ENCODE measurements at places on chromosomes 1 and 21.
A peak's percentile ranks its signal among the peaks of the same experiment; 100 is the strongest.

DNA sequence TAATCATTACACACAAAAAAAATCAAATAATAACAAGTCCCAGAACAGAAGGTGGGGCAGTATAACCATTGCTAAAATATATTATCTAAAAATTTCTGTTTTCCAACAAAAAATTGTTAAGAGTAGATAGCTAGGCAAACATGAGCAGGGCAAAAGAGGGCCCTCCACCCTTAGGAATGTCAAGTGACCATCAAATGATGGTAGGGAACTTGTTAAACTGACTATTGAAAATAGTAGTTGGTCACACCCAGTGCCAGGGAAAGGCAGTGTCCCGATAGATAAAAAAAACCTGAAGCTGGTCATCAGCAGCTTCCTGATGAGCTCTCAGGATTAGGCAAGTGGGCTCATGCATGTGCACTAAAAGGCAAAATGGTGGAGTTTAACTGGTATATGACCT is 18.4 kb upstream of the COP1 start:
- DNase-seq = no peak

- DNase-seq = peak; percentile 23
Observed at GRCh38 chr1:45843474-45843905, 40.1 kb downstream of the MAST2 start.

DNA sequence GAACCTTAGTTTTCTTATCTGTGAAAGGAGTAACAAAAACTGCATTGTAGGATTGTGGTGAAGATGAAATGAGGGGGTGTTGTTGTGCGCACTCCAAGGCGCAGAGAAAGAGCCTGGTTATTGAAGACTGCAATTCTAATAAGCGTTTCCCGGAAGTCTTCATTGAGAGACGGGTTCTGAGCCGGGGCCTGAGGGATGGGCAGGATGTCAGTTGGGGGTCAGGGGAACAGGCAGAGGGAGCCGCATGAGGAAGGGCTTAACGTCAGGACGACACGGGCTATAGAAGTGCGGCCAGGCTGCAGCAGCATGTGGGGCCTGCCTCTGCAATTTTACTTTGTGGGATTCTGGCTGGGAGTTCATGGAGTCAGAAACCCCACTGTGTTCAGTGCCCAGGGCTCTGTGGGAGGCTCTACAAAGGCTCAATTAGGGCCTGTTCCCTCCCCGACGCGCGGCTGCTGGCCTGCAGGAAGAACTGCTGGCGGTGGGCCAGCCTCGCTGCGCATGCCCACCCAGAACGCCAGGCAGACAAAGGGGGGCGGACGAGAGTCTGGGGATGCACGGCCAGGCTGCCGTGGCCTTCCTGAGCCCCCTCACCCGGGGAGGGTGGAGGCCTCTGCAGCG is 20.7 kb downstream of the TRIM62 start:
- DNase-seq = peak; percentile 66

- no peak for DNase-seq
Observed at GRCh38 chr21:42265231-42265812, 46.4 kb downstream of the ABCG1 start.

DNA sequence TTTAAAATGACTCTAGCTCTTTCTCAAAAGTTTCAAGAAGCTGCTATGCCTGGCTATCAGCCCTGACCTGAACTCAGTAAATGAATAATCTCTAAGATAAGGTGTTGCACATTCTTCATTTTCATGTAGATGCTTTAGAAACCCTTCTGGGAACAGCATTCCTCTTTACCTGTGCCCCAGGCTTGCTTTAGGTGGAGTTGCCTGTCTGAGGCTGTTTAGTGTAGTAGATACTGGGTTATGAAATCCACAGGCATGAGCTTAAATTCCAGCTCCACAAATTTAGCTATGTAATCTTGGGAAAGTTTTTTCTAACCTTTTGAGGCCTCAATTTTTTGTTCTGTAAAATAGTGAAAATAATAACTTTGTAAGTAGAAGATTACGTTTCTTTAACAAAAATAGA is 41.6 kb downstream of the ATP6V1G3 start:
- DNase-seq = peak; percentile 48

DNA sequence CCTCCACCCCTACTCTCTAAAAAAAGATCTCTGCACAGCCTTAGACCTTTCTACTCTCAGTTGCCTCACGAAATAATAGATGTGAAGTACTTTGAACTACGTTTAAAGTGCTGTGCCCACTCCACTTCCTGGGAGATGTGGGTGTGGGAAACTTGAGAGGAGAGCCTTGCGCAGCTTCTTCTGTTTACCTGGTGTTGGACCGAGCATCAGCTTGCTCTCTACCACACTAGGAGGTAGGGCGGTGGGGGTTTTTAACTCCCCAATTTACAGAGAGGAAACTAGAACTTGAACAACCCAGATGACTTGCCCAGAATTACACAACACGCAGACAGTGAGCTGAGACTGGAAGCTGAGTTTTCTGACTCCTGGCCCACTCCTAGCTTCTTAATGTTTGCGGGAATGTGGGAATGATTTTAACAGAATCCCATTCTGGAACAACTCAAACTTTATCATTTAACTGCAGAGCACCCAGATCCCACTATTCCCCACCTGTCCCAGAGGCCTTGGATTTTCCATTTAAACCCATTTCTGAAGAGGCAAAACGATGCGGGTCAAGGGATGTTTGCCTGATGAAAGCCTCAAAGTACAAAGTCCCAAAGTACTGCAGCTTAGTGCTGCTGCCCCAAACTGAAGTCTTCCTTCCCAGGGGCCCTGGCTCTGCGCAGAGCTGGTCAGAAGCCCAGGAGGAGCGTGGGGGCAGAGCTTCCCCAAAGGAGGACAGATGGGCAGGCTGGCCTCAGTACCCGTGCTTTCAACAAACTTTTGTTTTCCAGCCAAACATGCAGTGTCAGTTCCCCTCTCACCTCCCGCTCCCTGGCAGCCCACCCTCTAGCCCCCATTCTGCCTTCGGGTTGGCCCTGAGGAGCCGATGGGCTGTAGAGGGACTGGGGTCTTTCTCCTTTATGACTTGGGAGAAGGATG is 19.0 kb downstream of the BTG2 start:
- no peak for DNase-seq

- DNase-seq = no peak
Observed at GRCh38 chr1:54054438-54054749, 986 bp downstream of the TCEANC2 start.

DNA sequence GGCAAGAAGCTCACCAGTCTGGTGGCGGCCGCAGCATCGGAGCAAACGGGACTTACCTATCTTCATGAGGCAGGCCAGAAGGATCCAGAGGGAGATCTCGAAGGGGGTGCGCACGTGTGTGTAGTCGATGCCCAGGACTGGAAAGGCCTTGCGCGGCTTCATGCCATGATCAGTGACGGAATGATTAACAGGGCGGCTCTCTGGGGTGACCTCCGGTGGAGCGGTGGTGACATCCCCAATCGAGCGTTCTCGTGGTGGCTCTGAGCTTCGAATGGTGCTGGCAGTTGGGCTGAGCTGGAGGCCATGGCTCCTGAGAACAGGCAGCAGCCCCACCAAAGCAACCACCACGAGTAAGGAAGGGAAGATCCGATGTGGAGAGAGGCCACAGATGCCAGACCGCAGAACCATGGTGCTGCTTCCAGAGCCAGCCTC is 982 bp downstream of the SLC9A1 start:
- no peak for DNase-seq

DNA sequence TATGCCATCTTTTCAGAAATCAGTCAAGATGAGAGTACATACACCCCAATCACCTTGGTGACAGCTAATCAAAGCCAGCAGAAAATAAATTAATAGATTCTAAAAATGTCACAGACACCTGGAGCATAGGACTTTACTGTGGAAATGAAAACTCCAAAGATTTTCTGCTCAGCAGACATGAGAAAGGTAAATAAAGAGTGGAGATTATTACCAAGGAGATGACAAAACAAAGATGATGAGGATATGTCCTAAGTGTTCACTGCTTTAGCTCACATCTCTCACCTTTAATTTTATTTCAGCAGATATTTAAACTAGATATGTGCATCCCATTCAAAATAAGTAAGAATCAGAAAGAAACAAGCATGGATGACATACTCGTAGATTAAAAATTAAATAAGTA is 14.8 kb upstream of the KCNT2 start:
- DNase-seq = no peak

DNA sequence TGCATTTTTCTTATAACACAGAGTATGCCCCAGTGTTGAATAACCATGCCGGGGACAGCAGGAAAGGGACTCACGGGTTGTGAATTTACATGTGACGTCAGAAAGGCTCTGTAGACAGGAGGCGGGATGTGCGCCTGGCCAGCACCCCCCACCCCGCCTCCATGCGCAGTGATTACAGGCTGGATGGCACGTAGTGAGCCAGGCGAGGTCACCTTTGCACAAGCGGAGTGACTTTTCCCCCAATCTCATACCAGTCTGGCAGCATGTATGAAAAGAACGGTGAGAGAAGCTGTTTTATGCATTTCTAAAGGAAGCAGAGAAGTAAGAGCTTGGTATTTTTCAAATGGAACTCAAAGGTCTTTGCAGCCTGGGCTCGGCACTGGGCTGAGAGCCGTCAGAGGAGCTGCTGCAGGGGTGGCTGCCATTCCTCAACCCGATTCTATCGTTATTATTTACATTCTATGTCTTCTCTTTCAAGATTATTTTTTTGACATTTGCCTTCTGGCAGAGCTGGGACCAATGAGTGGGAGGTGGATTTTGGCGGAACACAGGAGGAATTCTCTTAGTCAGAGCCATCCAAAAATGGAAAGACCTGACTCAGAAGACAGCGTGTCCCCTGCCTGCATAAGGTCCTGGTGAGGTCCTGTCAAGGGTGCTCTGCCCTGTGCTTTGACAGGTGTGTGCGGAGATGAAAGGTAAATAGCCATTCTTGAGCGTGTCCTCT is 115.6 kb upstream of the SLC45A1 start:
- peak; percentile 92 for DNase-seq

DNA sequence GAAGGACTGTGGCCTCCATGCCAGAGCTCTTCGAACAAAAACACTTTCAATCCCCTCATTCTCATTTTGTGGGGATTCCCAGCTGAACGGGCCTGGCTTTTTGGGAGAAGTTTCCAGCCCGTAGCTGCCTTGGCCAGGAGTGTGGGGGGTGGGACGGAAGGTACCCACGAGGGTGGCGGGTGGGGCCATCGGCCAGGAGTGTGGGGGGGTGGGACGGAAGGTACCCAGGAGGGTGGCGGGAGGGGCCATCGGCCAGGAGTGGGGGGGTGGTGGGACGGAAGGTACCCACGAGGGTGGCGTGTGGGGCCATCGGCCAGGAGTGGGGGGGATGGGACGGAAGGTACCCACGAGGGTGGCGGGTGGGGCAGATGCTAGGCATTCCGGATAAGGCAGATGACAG is 71.7 kb upstream of the ZBTB18 start:
- no peak for DNase-seq

- no peak for DNase-seq
Observed at GRCh38 chr21:39674801-39675200, 62.1 kb downstream of the B3GALT5 start.

- peak; percentile 68 for DNase-seq
Observed at GRCh38 chr1:60394436-60394835, 320.9 kb upstream of the C1orf87 start.

- DNase-seq = no peak
Observed at GRCh38 chr1:221806984-221807383, 65.1 kb upstream of the DUSP10 start.

- DNase-seq = peak; percentile 37
Observed at GRCh38 chr1:157948312-157949073, 45.0 kb upstream of the KIRREL1 start.

GRCh38 chr1:234845836-234846235 is 235.9 kb upstream of the IRF2BP2 start:
- no peak for DNase-seq

- no peak for DNase-seq
Observed at GRCh38 chr1:231606712-231607111, 19.9 kb upstream of the DISC1 start.

GRCh38 chr1:53406551-53407235 is 52.5 kb upstream of the DMRTB1 start:
- no peak for DNase-seq

- DNase-seq = no peak
Observed at GRCh38 chr1:2598329-2598931, 11.9 kb downstream of the PRXL2B start.

GRCh38 chr1:35560256-35561225 is 2.9 kb downstream of the NCDN start:
- DNase-seq = no peak

GRCh38 chr1:38533772-38534472 is 325.6 kb downstream of the RRAGC start:
- no peak for DNase-seq

DNA sequence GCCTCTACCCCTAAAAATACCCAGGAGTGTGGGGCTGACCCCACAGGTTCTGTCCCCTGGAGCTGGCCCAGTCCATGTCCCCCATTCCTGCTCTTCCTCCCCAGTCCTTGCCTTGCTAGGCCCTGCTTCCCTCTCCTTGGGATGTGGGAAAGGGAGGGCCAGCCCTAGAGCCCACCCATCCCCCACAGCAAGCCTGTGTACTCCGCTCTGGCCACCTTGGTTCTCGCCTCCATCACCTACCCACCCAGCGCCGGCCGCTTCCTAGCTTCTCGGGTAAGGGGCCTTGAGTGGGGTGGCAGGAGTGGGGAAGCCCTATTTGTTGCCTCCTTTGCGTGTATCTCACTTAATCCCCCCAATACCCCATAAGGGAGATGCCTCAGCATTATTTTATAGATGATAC is 6.7 kb downstream of the CLCNKB start:
- no peak for DNase-seq

DNA sequence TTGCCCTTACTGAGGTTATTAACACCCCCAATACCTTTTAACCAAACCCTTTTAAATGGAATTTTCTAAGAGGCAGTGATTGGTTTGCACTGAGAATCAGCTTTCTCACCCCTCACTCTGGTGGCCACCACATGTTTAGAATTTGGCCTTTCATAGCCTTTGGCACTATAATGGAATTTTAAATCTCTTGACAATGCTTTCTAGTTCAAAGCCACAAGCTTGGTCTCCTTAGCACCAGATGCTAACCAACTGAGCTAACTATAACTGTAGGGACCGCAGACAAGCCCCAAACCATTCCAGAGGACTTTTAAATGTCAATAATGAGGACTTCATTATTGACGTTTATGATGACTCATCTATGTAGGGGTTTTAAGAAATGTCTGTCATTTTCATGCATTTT is 238.7 kb upstream of the SNX7 start:
- DNase-seq = peak; percentile 62

GRCh38 chr1:44044071-44044801 is 13.0 kb upstream of the SLC6A9 start:
- peak; percentile 28 for DNase-seq
